GM13976 (cell line): ENCODE measurements at places on chromosomes 11 and 22.
A peak's percentile ranks its signal among the peaks of the same experiment; 100 is the strongest.

GRCh38 chr11:2094354-2095197 is 44.6 kb downstream of the IGF2 start:
- DNase-seq, result no peak

DNA sequence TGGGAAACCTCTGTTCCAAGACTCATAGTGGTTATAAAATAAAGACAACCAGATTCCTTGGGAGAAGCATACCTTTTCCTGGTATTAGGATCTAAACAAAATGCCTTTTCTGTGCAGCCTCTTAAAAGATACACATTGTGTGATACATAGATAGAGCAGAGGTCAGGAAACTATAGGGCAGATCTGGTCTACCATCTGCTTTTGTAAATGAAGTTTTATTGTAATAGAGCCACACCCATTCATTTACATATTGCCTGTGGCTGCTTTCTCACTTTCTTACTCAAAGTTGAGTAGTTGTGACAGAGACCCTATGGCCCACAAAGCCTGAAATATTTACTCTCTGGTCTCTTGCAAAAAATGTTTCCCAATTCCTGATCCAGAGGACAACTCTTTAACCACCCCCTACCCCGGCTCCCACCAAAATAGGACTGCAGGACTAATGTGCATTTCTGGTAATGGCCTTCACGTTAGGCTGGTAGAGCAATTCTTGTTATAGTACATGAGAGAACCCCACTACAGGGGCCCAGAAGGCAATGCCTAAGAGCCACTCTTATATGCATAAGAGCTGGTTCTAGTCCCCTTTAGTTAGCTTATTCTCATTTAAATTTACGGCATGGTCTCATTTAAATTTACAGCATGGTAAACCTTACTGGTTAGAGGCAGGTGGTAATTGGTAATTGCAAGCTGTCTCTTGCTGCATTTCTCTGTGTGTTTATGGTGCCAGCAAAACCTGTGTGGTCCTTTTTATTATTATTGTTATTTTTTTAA is 76.8 kb upstream of the YWHAH start:
- DNase-seq, result no peak

DNA sequence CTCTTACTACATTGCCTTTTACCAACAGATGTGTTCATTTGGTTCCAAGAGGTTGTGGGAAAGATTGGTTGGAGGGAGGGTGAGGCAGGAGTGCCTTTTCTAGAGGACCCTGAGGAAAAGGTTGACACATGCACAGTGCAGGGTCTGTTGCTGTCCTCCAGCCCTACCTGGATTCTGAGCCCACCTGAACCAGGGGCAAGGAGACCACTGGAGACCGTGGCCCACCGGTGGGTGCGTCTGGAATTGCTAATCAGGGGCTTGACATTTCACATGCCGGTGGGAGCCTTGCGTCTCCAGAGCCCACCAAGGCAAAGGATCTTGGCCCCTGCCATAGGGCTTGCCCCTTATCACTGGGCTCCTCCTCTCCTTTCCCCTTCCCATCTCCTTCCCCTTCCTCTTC is 80.4 kb upstream of the ZBED5 start:
- DNase-seq, result no peak

DNA sequence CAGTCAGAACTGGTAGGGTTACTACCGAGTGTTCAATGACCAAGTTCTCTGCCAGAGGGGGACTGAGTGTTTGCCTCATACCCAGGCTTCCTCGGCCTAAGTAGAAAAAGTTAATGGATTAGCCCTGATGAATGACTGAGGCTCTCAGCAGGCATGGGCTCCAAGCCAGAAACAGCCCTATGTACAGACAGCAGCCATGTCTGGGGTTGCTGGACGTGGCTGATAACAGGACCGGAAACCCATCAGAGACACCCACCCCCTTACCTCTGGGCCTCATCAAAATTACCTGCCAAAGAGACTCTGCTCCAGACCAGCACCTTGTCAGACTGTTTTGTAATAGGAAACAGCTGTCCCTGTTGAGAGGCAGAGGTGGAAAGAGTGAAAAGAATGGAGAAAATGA is 351.4 kb downstream of the ETS1 start:
- DNase-seq, result no peak

GRCh38 chr11:119332111-119332765 is 2.1 kb upstream of the RNF26 start:
- DNase-seq, result no peak

GRCh38 chr11:64472593-64473455 is 113.9 kb downstream of the RPS6KA4 start:
- DNase-seq, result no peak

DNA sequence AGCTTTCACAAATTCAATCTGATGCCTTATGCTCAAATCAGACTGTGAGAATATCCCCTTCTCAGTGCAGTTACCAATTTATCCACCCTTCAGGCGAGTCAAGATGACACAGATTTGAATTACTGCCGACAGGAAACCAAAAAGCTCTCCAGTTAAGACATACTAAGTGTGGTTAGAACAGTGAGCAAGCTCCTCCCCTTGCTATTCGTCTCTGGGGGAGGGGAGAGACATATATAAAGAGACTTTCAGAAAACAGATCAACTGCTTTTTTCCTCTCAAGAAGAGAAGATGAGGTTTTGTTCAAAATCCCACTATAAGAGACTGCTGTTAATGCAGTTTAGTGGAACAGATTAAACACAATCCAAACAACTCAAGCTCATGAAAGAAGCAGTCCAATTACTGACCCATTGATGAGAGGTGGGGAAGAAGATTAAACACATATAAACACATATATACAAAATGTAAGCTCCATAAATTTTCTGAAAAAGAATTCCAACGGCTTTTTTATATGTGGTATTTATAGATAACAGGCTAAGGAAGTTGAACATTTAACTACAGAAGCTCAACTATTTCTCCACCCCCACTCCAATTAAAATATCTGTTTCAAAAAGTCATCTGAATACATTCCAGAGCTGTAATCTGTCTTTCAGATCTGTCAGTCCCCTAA is 102.7 kb downstream of the MRTFA start:
- DNase-seq, result peak; percentile 78

DNA sequence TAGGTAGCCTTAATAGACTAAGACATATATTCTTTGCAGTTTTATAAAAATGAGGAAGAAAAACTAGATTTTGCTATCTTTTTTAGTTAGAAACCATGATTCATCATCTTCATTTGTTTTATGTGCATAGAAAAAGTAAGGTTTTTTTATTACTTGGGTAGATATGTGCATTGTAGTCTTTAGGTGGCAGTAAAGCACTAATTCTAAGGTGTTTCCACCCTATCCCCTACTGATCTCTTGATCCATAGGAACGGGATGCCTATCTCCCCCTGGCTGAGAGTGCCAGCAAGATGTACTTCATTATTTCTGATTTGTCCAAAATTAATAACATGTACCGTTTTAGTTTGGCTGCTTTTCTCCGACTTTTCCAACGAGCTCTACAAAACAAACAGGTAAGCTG is 148.1 kb downstream of the DYNC2H1 start:
- DNase-seq, result no peak

DNA sequence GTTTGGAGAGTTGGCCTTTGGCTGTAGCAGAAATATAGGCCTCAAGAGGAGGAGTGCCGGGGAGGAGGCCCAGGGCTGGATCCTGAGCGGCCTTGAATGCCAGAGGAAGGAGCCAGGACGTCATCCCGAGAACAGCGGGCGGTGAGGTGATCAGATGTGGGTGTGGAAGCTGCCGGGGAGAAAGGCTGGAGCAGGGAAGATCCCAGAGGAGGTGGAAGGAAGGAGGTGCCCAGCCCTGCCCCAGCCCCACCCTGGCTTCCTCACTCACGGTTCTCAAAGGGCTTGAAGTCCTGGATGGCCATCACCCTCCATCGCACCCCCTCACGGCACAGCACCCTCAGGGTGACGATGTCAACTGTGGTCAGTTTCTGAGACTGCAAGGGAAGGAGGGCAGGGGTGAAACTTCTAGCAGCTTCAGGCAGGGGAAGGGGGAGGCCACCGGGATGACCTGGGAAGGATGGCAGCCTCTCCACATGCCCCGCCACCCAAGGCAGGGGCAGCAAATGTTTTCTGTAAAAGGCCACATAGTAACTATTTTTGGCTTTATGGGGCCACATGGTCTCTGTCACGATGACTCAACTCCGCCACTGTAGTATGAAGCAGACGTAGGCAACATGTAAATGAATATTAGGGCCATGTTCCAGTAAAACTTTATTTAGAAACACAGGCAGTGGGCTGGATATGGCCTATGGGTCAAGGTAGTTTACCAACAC is 10.7 kb downstream of the IL2RB start:
- no peak for DNase-seq

DNA sequence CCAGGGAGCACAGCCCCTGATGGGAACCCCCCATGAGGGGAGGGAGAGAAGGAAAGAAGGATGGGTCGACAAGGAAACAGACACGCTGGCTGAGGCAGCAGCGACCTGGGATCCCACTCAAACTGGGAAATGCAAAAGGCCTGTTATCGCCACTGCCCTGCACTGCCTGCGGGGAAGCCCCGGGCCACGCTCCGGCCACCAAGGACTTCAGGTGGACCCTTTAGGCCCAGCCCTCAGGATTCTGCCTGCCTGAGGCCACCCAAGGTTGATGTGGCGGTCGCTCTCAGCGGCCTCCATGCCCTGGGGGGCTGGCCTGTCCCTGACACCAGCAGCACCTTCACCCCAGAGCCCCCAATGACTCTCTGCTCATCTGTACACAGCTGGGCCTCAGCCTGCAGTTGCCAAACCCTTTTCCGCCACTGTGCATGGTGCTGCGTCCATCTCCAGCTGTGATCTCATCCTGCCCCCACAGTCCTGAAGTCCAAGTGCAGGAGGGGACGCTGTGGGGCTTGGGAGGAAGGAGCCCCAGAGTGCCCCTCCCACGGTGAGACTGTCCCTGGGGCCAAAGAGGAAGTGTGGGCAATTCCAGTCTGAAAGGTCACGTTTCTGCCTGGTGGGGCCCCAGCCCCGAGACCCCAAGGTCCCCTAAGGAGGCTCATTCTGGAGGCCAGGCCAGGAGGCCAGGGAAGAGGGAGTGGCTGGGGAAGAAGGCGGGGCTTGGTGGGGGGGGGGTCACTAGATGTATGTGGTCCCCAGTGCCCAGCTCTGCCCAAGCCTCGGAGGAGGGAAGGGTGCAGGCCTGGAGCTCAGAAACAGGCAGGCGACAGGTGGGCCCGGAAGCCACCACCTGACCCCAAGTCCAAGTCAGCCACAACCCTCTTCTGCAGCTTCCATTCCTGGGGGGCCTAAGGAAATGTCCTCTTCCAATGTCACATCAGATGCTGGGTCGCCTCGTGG is 31.6 kb downstream of the OSBPL5 start:
- DNase-seq, result no peak

- DNase-seq, result no peak
Observed at GRCh38 chr11:73466643-73467042, 90.4 kb downstream of the RELT start.

DNA sequence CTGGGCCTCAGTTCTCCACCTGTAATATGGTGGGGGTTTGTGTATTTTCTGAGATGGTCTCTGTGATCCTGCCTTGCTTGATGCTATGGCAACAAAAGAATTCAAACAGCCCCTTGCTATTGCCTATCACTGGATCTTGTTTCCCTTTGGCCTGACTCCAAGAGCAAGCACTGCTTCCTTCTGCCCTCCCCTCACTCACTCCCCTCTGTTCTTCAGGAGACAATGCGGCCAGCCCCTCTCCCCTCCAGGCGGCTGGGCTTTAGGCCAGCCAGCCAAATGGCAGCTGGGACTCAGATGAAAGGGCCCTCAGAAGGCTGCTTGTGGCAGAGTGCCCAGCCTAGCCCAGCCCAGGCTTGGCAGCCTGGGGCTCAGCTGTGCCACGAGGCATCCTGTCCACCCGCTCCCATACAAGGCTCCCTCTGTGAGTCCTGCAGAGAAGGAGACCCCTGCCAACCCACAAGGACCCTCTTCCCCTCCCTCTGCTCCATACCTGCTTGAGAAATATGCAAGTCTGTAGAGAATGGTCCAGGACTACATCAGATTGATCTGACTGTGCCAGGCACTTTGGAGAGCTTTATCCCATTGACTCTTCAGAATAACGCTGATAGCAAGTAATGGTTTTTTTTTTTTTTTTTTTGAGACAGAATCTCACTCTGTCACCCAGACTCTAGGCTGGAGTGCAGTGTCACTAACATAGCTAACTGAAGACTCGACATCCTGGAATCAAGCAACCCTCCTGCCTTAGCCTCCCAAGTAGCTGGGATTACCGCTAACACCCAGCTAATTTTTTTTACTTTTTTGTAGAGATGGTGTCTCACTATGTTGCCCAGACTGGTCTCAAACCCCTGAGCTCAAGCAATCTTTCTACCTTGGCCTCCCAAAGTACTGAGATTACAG is 7.6 kb upstream of the KCTD14 start:
- DNase-seq, result no peak

DNA sequence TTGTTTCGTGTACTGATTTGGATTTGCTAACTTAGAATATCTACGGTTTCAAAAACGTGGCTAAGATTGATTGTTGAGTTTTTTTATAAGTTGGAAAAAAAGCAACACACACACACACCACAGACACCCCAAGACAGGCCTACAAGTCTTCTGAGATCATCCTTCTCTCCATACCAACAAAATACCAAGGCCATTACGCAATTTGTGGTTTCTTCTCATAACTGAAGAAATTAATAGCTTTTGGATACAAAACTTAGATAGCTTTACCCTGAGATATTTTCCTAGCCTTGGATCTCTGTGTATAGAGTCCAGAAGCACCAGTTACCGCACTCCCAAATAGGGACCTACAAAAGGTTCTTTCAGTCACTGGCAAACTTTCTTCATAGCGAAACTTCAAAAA is 113.6 kb downstream of the SIK3 start:
- DNase-seq, result no peak

DNA sequence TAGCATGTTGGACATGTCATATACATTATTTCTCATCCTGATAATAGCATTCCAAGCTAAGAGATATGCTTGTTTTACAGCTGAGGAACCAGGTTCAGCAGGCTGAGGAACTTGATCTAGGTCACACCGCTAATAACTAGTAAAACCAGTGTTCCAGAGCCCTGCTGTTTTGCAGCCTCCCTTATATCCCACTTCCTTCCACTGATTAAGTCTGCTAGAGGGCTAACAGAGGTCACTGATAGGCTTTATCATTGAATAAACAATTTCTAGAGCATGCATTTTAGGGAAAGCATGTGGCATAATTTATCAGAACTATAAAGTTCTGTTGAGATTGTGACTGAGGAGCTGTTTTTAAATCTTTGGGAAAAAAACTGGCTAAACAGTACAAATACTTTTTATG is 54.0 kb downstream of the UVRAG start:
- no peak for DNase-seq

DNA sequence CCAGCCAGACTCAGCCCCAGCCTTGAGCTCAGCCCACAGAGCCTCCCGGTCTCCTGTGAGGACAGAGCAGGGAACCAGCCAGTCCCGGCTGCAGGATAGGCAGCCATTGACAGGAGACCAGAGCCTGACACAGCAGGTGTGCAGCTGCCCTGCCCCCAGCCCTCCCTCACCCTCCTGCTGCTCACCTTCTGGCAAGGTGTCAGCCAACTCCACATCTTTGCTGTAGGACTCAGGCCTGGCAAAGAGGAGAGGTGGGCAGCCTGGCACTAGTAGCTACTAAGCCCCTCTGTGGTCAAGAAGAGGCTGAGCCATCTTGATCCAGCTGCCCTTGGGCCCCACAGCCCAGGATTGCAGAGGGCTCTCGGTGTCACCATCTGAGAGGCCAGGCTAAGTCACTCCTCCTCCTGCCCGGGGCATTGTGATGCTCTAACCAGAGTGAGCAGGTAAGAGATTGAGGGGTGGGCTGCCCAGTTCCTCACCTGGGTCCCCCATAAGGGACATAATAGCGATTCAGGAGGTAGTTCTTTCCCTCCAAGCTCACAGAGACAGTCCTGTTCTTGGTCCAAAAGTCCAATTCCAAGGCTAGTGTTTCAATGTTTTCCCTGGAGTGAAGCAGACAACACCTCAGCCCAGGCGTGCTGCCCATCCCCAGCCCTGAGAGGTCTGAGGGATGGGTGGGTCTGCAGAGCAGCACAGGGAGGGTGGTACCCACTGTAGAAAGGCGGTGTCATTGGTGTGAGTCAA is 18.6 kb downstream of the TREH start:
- DNase-seq, result no peak
